ENCODE measurements at places on chromosomes 6 and 20. TPM values are rescaled to one million over a fixed set of nuclear protein-coding genes. Genes with fewer than 3 reads are reported as not detected.

Gene RAE1
- 37.1 TPM for total RNA-seq

GRCh38 chr20:16003310-16003709, 569.9 kb downstream of the KIF16B start:
- no peak overlapping the region for H3K27ac ChIP-seq
- DNase-seq: no peak
- H3K36me3 ChIP-seq: no peaks in the 10 kb centered on the region
- no peaks in the 10 kb centered on the region for H3K4me1 ChIP-seq

GRCh38 chr6:17431581-17431980, 38.2 kb downstream of the CAP2 start:
- DNase-seq: no peak
- H3K36me3 ChIP-seq: peaks cover 2% of the 10 kb centered on the region
- no peaks in the 10 kb centered on the region for H3K4me1 ChIP-seq
- no peaks in the 10 kb centered on the region for H3K27me3 ChIP-seq
- H3K27ac ChIP-seq: no peak overlapping the region

GRCh38 chr6:148244217-148244935, 98.3 kb upstream of the SASH1 start:
- H3K36me3 ChIP-seq: no peaks in the 10 kb centered on the region
- H3K4me1 ChIP-seq: no peaks in the 10 kb centered on the region
- no peak overlapping the region for H3K4me3 ChIP-seq
- DNase-seq: no peak
- no peaks in the 10 kb centered on the region for H3K27me3 ChIP-seq
- H3K27ac ChIP-seq: no peak overlapping the region

Gene CDH4
- 0.81 TPM for total RNA-seq

DNA sequence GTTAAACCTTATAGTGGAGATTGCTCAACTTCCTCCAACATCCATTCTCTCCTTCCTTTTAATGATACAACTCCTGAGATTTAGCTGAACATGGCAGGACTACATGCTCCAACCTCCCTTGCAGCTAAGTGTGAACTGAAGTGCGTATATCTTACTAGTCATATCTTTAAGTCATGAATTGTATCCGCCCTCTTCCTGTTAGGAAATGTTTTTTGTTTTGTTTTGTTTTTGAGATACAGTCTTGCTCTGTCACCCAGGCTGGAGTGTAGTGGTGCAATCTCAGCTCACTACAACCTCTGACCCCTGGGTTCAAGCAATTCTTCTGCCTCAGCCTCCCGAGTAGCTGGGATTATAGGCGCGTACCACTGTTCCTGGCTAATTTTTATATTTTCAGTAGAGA, 8.8 kb upstream of the OSTM1 start:
- H3K4me3 ChIP-seq: no peak overlapping the region
- no peaks in the 10 kb centered on the region for H3K4me1 ChIP-seq
- H3K27ac ChIP-seq: no peak overlapping the region
- DNase-seq: no peak
- peaks cover 5% of the 10 kb centered on the region for H3K27me3 ChIP-seq

DNA sequence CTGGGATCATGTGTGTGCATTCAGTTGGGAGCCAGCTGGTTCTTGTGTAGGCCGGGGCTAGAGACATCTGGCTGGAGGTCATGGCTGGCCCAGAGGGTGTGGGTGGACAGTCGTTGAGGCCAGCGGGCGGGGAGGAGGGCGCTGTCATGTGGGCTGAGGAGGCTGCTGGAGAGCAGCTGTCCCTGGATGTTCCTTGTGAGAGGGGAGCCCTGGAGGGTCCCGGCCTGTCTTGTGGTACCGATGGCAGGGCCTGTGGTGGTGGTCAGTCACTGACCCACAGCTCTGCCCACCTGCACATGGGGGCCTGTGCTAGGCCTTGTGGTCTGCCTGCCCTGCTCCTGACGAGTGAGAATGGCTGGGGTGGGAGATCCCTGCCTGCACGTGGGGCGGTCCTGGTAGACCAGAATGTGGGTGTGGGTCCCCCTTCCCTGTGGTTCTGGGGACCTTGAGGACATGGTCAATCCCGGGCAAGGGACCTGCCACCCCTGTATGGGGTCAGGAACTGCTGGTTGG, 1.9 kb upstream of the C20orf204 start:
- H3K4me3 ChIP-seq: no peak overlapping the region
- peaks cover 7% of the 10 kb centered on the region for H3K4me1 ChIP-seq
- H3K36me3 ChIP-seq: peaks cover 23% of the 10 kb centered on the region
- no peak overlapping the region for H3K27ac ChIP-seq
- no peaks in the 10 kb centered on the region for H3K27me3 ChIP-seq

GRCh38 chr6:36757206-36757605, 59.6 kb downstream of the RAB44 start:
- no peak overlapping the region for H3K4me3 ChIP-seq
- H3K27ac ChIP-seq: peak overlapping the region; percentile 96
- no peaks in the 10 kb centered on the region for H3K36me3 ChIP-seq
- H3K4me1 ChIP-seq: peaks cover 47% of the 10 kb centered on the region
- peak; percentile 82 for DNase-seq
- H3K27me3 ChIP-seq: no peaks in the 10 kb centered on the region

Gene SIRPB2
- 9.5 TPM for total RNA-seq

- DNase-seq: no peak
- no peak overlapping the region for H3K4me3 ChIP-seq
- H3K4me1 ChIP-seq: peaks cover 9% of the 10 kb centered on the region
- no peaks in the 10 kb centered on the region for H3K36me3 ChIP-seq
These were observed 82.8 kb downstream of the CD40 start for GRCh38 chr20:46200582-46201570.

DNA sequence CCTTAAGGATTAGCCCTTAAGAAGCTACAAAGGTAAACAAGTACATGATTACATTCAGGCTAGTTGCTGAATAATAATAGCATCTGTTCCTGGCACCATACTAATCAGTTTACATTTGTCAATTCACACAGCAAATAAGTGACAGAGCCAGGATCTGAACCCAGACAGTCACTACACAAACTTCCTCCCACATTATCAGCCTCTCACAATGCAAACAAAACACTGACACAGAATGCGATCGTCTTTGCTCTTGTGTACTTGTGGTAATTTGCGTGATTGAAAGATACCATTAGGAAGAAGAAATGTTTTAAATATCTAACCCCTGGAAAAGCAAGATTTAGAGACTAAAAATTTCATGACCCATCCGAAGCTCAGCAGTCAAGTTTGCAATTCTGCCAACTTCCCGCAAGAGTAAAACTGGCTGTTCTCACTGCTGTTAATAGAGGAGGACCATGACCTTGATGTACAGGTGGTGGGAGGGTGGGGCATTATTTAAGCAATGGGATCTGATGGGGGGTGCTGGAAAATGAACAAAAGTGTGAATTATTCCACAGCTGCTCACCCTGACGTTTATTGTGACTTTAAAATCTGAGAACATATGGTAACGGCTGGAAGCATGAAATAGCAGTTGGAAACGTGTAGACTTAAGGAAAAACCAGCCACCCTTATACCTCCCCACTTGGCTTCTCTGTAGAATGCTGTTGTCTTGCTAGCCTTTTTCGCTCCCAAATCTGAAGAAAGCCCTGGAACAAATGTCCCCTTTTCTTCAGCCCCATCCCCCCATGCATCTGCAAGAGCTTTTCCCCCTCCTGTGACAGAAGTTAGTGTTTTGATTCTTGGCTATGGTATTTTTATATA, 95.3 kb upstream of the ARMC2 start:
- no peak for DNase-seq
- no peak overlapping the region for H3K27ac ChIP-seq
- H3K27me3 ChIP-seq: peaks cover 4% of the 10 kb centered on the region
- H3K4me3 ChIP-seq: no peak overlapping the region
- no peaks in the 10 kb centered on the region for H3K4me1 ChIP-seq
- no peaks in the 10 kb centered on the region for H3K36me3 ChIP-seq

Gene MAP7
- total RNA-seq: 0.42 TPM

Gene OPRL1
- 1.9 TPM for total RNA-seq

Gene ROS1
- not detected for total RNA-seq

DNA sequence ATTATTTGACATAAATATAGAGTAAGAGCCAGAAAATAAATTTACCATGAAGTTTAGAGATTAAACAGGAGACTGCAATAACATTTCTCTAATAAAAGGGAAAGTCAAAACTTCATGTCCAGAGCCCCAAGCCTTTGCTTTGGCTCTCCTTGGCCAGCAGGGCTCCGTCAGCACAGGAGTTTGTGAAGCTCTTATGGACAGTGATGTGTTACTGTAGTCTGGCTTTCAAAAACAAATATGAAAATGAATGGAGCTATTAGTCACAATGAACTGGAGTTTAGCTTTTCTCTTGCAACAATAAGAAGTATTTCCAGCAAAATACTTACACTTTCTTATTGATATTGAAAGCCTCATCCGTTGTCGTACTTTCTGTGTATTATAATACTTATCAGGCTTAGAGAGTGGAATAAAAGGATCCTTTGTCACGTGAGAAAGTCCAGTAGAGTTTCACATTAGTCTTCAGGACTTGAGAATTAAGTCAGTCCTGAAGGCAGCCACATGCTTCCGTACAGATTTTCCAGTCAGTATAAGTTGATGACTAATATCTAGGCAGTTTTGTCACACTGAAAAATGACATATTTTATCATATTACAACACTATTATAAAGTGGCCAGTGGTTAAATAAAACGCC, 117.0 kb upstream of the PRL start:
- no peak overlapping the region for H3K27ac ChIP-seq
- H3K4me3 ChIP-seq: no peak overlapping the region
- H3K27me3 ChIP-seq: no peaks in the 10 kb centered on the region

Gene SAMD5
- 4.6 TPM for total RNA-seq

DNA sequence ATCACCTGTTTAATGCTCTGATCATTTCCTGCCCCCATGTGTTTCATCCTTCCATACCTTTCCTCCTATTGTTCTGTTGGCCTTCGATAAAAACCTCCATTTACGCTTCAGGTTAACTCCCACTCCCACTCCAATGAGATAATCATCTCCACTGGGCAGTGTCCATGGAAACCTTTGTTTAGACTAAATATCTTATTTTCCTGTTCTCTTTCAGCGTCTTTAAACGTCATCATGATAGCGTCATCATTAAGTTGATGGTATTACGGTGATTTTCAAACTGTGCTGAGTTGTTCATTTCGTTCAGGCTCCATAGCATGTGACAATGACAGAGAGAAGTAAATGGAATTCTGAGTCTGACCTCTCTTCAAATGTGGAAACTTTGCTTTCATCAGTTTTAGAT, 970.5 kb upstream of the SLC35B3 start:
- H3K36me3 ChIP-seq: no peaks in the 10 kb centered on the region
- H3K27me3 ChIP-seq: no peaks in the 10 kb centered on the region
- no peak overlapping the region for H3K4me3 ChIP-seq

DNA sequence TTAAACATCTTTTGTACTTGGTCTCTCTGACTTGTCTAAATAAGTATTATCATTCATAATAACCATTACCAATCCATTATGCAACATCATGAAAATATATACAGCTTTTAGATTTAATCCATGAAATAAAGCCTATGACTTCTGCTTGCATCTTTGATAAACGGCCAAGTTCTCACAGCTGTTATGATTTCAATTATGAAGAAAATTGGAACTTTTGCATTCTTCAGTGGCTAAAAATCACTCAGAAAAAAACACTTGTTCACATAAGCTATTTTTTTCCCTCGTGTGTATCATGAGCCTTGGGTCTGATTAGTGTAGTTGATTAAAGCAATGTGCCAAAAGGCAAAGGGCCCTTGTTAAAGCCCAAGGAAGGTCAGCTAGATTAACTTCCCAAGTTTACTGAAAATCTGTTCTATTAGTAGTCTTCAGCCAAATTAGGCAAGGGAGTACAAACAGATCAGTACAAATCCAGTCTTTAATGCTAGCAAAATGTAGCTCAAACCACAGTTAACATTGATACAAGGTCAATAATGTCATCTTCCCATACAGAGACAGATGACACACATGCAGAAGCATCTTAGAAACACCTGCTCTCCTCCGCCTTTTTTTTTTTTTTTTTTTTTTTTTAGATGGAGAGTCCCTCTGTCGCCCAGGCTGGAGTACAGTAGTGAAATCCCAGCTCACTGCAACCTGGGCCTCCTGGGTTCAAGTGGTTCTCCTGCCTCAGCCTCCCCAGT, 69.9 kb downstream of the SGK1 start:
- no peak overlapping the region for H3K27ac ChIP-seq
- DNase-seq: no peak
- H3K27me3 ChIP-seq: no peaks in the 10 kb centered on the region

GRCh38 chr6:53441761-53442160, 93.0 kb upstream of the ELOVL5 start:
- no peak overlapping the region for H3K4me3 ChIP-seq
- DNase-seq: no peak
- no peaks in the 10 kb centered on the region for H3K4me1 ChIP-seq
- H3K27me3 ChIP-seq: peaks cover 3% of the 10 kb centered on the region
- H3K27ac ChIP-seq: no peak overlapping the region

GRCh38 chr6:137977206-137977605, 110.1 kb downstream of the TNFAIP3 start:
- no peaks in the 10 kb centered on the region for H3K36me3 ChIP-seq
- peaks cover 1% of the 10 kb centered on the region for H3K27me3 ChIP-seq
- H3K4me3 ChIP-seq: no peak overlapping the region
- H3K27ac ChIP-seq: no peak overlapping the region
- H3K4me1 ChIP-seq: no peaks in the 10 kb centered on the region

Gene OR2W1
- total RNA-seq: not detected

GRCh38 chr6:130503146-130503545, 137.3 kb downstream of the TMEM200A start:
- H3K27me3 ChIP-seq: no peaks in the 10 kb centered on the region
- no peaks in the 10 kb centered on the region for H3K4me1 ChIP-seq
- no peak for DNase-seq
- H3K4me3 ChIP-seq: no peak overlapping the region
- no peaks in the 10 kb centered on the region for H3K36me3 ChIP-seq

DNA sequence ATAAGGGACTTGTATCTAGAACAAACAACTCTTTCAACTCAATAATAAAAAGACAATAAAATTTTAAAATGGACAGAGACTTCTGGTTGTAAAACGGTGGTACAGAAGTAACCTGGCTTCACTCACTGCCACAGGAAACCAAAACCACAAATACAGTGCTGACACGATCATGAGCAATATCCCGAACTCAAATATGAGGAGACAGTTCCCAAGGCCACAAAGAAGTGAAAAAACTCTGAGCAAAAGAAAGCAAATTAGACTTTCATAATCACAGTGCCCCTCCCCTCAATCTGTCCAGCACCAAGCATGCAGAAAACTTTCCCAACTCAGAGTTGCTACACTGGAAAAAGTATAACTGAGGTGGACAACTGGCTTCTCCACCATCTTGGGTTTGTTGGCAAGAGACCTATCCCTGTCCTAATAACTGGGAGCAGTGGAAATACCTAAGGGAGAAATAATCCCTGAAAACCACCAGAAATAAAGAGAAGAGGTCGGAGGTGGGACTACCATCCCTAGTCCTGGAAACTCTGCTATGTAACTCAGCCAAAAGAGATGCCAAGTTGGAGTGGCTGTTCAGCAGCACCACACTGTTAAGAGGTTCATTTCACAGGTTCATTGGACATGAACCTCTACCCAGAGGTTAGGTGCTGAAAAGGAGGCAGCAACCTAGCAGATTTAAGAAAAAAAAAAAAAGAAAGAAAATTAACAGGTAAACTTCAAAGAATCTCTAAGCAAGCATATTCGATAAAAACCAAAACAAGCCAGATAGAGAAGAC, 55.5 kb downstream of the REV3L start:
- H3K4me3 ChIP-seq: peak overlapping the region; percentile 16
- H3K36me3 ChIP-seq: no peaks in the 10 kb centered on the region
- peaks cover 48% of the 10 kb centered on the region for H3K4me1 ChIP-seq
- DNase-seq: peak; percentile 90

GRCh38 chr20:63454731-63455567, 17.5 kb downstream of the KCNQ2 start:
- no peak overlapping the region for H3K4me3 ChIP-seq
- H3K4me1 ChIP-seq: no peaks in the 10 kb centered on the region
- no peak overlapping the region for H3K27ac ChIP-seq
